ENCODE measurements at places on chromosomes 1 and 21. TPM values are rescaled to one million over a fixed set of nuclear protein-coding genes. Genes with fewer than 3 reads are reported as not detected.

GRCh38 chr1:56295949-56296929, 283.1 kb downstream of the PLPP3 start:
- no peak for DNase-seq

The AMY2B gene
- 15.8 TPM for total RNA-seq

DNA sequence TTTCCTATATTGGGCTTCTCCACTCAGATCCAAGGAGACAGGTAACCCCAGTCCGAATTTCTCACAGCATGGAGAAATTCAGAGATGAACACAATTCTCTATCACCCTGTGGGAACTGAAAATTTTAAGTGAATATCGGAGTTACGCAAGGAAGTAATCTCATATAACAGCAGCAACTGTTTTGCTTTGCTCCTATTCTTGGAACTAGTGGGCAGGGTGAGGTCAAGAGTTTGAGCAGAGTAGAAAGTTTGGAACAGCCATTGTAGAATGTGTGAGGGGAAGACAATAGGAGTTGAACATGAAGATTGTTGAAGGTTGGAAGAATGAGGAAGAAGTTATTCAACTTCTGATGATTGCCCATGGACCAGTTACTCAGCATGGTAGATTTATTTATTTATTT, 24.3 kb upstream of the SLC35D1 start:
- no peak for DNase-seq

DNA sequence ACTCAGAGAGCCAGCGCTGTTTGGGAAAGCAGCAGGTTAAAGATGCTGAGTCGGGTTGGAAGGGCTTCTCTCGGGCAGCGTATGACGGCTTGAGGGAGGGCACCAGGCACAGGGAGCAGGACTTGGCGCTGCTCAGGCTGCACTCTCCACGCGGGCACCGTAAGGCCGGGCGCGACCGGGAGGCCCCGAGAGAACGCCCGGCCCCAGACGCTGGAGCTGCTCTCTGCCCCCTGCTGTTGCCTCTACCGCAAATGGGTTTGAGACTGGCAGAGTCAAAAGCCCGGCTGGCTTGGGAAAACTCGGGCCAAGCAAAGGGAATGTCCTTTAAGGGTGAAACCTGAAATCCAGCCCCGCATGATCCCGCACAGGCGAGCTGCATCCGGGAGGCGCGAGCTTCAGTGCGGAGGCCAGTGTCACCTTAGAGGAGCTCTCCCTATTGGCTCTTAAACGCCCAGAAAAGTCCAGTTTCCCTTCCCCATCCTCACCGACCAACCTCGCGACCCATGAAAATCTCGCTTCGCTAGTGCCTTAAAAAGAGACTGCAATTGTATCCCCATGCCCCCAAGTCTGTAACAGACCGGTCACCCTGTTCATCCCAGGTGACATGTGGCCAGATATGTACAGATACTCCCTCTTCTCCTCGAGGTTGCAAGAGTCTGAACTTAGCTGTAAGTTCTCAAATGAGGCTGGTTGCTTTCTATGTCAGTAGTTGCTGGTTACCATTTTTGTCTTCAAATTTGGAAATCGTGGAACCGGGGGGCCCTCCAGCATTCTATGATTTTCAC, 1.1 kb downstream of the PRRX1 start:
- no peak for DNase-seq

GRCh38 chr1:1337793-1338147, 6.7 kb downstream of the TAS1R3 start:
- DNase-seq, result no peak

The C1orf226 gene
- 1.6 TPM for total RNA-seq

DNA sequence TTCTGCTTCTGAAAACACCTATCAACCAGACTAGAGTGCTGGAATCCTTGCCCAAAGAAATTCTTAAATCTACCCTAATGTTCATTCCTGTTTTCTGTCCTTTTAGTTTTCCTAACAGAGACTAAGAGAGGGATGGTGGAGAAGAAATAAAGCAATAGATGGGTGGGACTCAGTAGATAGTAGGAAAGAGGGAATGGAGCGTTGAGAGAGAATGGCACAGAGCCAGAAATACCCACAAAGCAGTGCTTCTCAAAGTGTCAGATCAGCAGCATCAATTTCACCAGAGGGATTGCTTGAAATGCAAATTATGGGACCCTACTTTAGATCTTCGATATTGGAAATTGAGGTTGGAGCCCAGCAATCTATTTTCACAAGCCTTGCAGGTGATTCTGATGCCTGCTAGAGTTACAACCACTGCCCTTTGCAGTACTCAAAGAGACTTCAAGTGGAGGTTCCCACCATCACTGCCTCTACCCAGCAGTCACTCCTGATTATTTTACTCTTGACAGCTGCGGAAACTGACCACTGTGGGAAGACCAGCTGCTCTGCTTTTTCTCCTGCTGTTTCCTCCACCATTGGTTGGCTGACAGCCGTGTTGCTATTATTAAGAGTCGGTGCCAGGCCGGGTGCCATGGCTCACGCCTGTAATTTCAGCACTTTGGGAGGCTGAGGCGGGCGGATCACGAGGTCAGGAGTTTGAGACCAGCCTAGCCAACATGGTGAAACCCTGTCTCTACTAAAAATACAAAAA, 11.4 kb upstream of the PRPF3 start:
- DNase-seq, result peak; percentile 20

DNA sequence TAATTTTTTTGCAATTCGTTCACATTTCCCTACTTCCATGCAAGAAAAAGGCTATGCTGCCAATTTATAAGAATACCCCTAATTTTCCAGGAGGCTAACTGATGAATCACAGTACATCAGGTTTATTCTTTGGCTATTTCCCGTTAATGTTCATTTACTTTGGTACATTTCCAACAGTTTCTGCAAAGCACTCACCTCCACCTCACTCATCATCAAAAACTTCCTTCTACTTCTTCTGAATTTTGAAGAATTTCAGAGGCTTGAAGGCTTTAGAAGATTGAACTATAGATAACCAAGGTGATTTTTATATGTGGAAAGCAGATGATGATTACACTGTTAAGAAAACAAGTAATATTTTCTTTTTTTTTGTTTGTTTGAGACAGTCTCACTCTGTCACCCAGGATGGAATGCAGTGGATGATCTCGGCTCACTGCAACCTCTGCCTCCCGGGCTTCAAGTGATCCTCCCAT, 60.5 kb upstream of the HP1BP3 start:
- DNase-seq, result no peak

The SPRR2A gene
- total RNA-seq, result not detected

DNA sequence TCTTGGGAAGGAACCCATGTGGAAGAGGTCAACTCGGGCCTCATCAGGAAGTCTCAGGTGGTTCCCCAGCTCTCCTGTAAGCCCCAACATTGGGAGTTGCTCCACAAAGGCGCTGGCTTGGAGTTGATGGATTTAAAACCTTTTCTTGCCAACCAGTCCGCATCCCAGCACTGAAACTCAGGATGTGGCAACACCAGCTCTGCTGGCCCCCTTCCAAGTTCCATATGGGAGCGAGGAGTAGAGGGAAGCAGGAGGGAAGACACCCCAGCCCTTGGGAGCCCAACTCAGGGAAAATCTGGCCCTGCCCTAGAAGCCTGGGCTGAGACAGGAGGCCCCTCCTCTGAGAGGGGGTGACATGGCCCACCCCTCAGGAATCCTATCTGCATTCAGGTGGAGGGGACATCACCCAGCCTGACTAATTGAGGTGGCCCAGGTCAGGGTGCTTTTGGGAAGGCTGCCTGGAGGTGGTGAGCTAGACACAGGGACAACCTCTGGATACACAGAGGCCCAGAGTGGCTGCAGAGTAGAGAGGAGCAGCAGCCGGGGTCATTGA, 33.1 kb upstream of the DMBX1 start:
- DNase-seq, result no peak

- DNase-seq, result no peak
Measured at GRCh38 chr1:108028841-108029388, 63.9 kb upstream of the VAV3 start.

GRCh38 chr1:95496773-95497172, 262.8 kb downstream of the RWDD3 start:
- DNase-seq, result no peak

Data from mesenteric fat pad (tissue), 1 donor.